ENCODE measurements at places on chromosomes 13 and 19. TPM values are rescaled to one million over a fixed set of nuclear protein-coding genes. Genes with fewer than 3 reads are reported as not detected.

C19orf33 gene
- not detected for total RNA-seq

ZNF665 gene
- 1.4 TPM for total RNA-seq

GIPR gene
- total RNA-seq: 25.6 TPM

- no peak for DNase-seq
Measured at GRCh38 chr19:42282819-42283187, 13.8 kb downstream of the CIC start.

DNA sequence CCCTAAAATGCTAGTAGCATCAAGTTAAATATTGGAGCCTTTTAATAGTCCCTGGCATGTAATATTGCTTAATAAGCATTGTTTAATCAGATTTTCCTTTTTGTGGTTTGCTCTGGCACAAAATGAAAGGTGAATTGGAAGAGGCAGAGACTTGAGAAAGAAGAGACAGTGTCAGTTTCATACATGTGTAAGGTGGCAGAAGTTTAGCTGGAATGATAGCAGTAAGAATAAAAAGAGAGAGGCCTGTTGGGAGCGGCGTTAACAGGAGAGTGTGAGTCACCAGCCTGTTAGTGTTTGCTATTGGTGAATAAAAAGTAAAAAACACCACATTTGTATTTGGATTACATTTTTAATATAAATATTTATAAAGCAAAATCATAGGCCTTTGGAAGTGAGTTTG is 145.3 kb downstream of the PDS5B start:
- DNase-seq: no peak

DNA sequence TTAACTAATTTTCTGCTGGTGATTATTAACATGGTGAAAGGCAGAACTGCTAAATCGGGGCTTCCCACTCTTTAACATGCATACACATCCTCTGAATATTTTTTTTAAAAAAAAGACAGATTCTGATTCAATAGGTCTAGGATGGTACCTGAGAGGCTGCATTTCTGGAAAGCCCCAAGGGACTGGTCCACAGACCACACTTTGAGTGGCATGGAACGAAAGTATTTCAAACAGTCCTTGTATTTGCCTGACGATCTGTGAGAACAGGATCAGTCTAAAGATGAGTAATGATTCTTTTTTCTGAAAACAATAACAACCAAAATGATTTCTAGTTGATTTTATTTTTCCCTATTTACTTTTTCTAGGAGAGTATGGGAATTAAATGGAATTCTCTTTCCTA is 16.7 kb upstream of the SPART start:
- peak; percentile 37 for DNase-seq

DNA sequence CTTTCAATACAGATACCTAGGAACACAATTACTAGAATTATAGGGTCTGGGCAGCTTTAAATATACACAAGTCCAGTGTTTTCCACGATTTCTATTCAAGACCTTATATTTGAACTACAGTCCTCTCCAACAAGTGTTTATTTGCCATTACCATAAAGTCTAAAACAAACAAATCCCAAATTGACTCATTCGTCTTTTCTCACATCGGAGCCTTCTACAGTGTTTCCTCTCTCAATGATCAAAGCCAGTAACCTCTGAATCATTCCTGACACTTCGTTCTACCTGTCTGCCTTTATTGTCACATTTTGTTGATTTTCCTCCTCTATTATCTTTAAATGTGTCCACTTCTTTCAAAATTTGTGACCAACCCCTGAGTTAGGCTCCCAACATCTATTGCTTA is 1356.5 kb upstream of the SLC10A2 start:
- no peak for DNase-seq

DNA sequence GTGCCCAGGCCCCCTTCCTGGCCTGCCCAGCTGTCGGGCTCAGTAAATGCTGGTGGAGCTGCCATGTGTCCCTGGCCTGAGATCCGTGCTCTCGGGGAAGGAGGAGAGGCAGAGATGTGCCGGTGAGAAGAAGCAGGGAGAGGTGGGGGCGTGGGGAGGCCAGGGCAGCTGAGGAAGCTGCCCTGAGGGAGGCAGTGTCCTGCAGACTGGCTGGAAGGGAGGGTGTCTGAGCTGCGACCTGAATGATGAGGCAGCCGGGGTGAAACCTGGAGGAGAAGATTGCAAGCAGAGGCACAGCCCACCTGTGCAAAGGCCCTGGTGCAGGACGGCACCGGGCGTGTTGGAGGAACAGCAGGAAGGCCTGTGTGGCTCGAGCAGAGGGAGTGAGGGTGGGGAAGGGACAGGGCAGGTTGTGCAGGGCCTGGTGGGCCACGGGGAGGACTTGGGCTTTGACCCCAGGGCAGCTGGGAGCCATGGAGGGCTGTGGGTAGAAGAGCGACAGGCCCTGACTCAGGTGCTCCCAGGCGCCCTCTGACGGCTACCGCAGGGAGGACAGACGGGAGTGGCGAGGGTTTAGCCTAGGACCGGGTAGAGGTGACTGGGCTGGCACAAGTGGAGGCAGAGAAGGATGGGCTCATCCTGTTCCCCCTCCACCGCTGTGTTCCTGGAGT is 14.0 kb upstream of the CELF5 start:
- DNase-seq: no peak

- no peak for DNase-seq
Measured at GRCh38 chr19:6138066-6138465, 2.6 kb downstream of the ACSBG2 start.

DNA sequence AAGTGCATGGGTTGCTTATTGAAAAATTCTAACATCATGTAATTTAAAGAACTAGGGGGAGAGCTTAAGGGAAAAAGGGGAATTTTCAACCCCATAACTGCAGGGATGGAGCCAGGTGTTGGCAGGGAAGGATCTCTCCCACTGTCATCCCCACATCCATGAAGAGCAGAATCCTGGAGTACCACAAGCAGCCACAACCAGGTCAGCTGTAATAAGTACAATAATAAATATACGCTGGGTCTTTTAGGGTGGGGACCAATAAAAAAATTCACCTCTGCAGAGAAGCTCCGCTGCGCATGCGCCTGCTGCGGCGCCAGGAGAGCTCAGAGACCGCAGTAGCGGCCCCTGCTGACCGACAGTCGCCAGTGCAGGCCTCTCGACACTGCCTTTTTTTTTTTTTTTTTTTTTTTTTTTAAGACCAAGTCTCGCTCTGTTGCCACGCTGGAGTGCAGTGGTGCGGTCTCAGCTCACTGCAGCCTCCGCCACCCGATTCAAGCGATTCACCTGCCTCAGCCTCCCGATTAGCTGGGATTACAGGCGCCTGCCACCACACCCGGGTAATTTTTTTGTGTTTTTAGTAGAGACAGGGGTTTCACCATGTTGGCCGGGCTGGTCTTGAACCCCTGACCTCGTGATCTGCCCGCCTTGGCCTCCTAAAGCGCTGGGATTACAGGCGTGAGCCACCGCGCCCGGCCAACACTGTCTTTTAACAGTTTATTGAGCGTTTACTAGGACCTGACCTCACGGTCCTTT is 2.5 kb upstream of the EEF2 start:
- peak; percentile 70 for DNase-seq

DNA sequence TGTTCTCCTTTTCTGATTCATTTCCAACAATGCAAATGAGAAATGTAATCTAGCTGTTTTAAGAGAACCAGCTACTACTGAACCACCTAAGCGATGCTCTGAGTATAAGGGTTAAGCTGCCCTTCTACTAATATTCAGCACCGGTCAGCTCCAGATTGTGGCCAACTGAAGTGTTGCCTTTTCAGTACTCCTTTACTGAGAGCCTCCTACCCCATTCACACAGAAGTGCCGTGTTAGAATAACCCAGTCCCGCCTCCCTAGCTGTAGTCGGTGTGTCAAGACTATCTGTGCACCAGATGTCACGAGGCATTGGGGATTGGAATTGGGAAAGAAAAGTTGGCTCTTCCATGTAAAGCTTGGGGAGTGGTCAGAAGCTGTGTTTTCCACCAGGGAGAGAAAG is 45.4 kb downstream of the FAM124A start:
- DNase-seq: no peak
